COLO829 (cell line): ENCODE measurements at places on chromosomes 13 and 19.

GRCh38 chr19:1087813-1088415, 7.3 kb downstream of the POLR2E start:
- DNase-seq = no peak

DNA sequence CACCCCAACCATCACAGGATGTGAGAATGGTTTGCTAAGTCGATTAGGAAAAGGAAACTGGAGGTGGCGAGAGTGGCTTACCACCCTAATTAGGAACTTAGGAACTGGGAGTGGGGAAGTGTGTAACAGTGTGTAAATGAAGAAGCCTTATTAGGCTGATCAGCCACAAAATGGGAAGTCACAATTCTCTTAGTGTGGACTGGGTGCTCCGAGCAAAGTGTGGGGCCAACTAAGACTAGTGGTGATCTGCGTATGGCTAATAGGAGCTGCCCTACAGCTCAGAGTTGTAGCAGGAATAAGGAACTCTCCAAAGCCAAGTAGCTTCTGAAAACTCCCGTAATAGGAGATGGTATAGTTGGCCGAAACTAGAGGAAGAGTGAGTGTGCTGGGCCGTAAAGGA, 7.6 kb downstream of the SIGLEC11 start:
- DNase-seq = no peak

GRCh38 chr13:32682740-32683139, 96.5 kb downstream of the PDS5B start:
- DNase-seq = no peak

DNA sequence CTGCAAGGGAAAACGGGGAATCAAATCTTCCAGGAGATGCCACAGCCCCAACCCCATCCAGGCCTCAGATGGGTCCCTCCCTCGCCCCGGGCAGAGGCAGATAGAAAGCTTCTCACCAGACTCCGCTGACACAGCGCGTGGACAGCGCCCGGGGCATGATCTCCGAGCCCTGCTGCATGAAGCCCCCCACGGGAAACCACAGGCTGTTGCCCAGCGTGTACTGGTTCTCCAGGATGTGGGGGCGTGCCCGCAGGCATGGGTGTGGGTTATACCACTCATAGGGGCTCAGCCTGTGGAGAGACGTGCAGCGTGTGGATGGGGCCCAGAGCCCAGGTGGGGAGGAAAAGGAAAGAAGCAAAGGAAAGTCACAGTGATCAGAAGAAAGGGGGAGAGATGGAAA, 27.2 kb upstream of the ATP1A3 start:
- no peak for DNase-seq

GRCh38 chr19:38736036-38736412, 8.2 kb downstream of the CAPN12 start:
- no peak for DNase-seq

- no peak for DNase-seq
Measured at GRCh38 chr13:103895835-103896531, 829.8 kb upstream of the SLC10A2 start.

GRCh38 chr19:30799865-30800755, 427.9 kb downstream of the ZNF536 start:
- DNase-seq = peak; percentile 69

DNA sequence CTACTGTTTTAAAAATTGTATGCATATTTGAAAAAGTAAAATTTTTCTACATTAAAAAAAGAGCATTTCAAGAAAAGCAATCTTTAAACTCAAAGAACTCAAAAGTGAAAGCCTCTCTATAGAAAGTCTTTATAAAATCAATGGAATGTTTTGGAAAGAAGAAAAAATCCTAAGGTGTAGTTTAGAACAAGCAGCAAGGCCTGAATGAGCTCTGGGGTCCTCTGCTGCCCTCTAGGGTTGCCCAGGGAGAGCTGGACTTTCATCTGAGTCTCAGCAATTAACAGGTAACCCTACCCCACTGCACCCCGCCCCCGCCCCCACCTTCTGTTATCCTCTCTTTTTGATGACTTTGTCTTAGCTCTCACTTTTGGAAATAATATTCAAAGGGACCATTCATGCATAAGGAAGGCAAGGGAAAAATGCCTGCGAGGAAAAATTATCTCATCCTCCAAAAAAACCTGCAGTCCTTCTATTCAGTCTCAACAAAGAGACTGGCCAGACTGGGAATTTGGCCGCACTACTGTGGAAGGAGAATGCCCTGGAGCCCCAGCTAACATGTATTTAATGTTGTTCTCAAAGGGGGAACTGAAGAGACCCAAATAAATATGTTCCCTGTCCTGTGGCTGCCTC, 24.1 kb downstream of the SLC25A30 start:
- peak; percentile 64 for DNase-seq

DNA sequence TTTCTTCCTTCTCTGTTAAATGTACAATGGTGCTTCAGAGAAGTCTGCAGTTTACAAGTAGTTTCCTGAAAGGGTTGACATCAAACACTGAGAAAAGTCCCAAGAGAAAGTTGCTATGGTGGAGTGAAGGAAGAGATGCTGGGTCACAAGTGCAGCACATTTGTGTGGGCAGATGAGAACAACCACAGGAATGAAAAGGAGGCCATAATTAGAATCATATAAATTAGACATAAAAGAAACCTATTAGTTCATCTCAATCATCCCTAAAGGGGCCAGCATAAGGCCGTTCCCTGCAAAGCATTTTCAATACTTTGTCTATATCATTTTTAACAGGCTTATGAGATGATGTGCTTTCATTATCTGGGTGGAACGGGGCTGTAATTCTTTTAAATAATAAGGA, 359.2 kb downstream of the IRS2 start:
- DNase-seq = peak; percentile 68

DNA sequence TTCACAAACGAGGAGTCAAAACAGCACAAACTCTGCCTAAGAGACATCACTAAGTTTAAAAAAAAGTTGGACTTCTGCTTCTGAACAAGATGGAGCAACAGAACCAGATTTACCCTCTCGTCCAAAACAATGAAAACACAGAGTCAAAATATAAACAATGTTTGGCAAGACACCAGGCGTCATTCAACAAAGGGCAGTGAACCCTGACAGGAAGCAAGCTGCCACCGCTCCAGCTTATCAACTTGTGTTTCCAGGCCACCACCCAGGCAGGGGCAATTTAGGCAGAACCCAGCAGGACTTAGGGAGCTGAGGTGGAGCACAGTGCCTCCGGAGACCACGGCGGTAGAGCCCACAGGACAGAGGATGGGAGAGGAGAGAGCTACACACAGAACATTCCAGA, 8.6 kb upstream of the NAPA start:
- no peak for DNase-seq

- no peak for DNase-seq
Measured at GRCh38 chr13:32125751-32126150, 94.2 kb downstream of the FRY start.

DNA sequence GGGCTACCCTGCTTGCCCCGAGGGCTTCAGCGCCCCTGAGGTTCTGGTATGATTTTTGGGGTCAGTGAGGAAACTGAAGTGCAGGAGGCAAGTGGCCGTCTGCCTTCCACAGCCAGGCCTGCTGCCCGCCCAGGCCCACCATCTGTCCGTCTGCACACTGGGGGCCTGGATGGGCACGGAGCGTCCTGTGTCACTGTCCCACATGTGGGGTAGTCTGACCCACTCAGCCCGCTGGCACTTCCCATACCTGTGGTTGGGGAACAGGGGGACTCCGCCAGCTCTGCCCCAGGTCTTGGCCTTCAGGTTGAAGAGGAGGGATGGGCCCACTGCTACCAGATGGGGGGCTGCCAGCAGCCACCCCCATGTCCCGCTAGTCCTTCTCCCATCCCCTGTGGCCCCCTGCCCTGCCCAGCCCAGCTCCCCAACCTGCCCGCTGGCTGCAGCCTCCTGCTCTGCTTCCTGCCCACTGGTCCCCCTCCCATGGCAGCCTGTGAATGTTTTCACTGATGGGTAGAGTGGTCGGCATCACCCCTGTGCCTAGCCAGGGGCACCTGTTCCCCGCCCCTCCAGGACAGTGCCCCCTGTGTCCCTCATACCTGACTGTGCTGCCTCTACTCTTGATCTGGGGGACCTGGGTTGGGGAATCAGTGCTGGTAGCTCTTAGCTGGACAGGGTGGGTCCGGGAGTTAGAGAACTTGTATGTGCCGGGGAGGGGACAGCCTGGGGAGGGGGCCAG, 9.5 kb downstream of the PIAS4 start:
- no peak for DNase-seq

- DNase-seq = no peak
Measured at GRCh38 chr13:69999875-70000274, 107.8 kb upstream of the ATXN8OS start.

GRCh38 chr13:42762917-42763316, 18.5 kb upstream of the FAM216B start:
- peak; percentile 19 for DNase-seq

- no peak for DNase-seq
Measured at GRCh38 chr19:16288544-16288943, 36.1 kb upstream of the KLF2 start.

DNA sequence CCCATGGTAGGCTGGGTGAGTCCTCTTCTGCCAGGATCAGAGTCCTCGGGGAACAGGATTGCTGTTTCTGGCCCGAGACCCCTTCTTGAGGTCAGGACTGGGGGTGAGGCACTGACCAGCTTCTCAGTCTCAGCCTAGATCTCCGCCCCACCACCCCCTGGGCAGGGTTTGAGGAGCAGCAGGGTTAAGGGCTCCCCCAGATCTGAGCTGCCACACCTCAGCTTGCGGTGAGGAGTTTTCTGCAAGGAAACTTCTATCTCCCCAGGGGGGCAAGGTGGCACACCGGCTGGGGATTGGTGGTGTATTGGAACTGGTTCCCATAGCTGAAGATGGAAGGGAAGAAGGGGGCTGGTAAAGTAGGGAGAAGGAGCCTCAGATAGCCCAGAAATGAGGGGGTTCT, 19.5 kb downstream of the CHST8 start:
- DNase-seq = no peak

DNA sequence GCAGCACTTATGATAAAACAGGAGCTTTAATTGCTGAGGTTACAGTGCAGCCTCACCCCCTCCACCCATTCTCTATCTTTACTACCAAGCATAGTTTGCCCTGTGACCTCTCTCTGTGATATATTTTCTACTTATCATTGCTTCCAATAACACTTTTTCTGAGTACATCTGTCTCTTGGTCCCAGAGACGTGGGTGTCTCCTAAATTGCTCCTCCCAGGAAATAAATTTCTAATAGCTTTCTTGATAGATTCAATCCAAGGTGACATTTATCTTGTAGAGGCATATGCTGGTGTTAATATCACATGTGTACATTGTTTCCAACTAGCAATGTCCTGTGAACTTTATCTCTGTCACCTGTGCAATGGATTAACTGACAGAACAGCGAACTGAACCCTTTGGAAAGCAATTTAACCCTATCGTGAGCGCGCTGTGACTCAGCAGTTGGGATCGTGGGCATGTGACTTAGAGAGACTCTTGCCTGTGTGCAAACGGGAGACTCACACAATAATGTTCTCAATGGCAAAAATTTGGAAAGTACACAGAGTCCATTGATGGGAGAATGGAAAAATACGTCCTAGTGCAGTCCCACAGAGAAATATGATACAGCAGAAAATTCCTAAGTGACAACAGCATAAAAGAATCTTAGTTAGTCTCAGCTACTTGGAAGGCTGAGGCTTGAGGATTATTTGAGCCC, 7.0 kb upstream of the MAP2K2 start:
- DNase-seq = peak; percentile 93

DNA sequence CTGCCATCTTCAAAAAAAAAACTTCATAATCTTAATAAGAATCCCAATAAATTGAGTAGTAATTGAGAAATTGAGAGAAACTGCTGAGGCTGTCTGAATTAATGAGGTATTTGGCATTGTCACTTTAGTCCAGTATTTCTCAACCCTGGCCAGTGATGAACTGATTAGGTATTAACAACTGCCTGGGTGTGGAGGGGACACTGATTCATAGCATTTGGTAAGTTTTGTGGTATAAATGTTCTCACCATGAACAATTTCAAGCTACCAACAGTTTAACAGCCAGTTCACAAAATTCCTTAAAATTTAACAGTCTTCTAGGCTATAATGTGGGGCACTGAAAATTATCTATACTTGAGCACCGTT, 18.3 kb downstream of the GPC6 start:
- DNase-seq = no peak

DNA sequence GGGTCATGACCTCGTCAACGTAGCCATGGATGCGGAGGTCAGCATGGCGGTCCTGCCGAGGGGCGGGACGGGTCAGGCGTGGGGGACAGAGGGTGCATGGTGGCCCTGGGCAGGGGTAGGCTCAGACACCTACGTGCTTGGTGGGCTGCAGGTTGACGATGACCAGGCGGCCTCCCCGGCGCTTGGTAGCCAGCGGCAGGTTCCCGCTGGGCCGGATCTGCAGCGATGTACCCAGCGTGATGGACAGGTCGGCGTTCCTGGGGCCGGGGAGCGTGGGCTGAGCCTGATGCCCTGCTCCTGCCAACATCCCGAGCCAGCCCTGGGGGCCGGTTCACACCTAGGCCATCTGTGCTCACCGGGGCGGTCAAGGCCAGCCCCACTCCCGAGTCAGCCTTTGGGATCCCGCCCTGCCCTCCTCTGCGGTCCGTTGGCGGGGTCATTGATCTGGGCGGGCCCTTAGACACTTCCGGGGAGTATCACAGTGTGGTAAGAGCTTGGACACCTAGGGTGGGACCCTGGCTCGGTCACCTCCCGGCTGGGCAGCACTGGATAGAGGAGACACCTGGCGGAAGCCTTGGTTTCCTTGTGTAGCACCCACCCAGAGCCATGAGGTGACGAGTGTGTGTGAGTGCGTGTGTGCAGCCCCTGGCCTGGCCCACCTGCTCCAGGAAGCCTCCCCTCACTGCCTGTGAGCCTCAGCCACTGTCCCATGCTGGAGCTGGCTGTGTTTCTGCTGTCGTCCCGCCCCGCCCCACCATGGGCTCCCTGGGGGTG, 7.3 kb downstream of the SIRT6 start:
- DNase-seq = no peak

DNA sequence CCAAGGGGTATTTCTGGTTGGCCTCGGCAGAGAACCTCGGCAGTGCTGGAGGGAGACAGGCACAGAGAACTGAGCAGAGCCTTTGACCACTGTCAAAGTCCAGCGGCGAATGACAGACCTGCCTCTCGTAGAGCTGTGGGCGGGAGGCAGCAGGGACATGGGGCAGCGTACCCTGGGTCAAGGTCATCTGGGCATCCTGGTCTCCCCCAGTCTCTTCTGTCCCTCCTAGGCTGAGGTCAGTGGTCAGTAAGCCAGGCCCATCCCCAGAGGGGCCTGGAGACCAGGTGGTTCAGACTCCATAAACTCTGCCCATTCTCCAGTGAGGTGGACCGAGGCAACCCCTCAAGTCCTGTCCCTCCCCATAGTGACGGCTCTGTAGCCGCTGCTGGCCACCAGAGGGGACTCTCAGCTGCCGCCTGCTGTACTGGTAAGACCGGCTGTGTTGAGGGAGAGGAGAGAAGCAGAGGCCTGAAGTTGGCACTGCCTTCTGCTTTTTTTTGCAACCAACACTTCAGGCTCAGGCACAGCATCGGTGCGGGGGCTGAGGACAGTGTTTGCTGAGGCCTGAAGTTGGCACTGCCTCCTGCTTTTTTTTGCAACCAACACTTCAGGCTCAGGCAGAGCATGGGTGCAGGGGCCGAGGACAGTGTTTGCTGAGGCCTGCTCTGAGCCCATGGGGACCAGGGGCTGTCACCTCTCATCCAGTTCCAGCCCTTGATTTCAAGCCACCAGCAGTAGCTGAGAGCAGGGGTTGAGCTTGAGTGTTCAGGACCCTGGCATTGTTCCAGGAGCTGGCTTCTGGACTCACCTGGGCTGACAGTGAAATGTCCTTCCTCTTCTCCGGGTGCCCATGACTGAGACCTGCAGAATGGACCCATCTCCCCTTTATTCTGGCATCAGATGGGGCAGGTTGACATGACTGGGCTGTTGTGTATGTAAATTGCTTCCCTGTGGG, at the start of gene PGLYRP2:
Gene PGLYRP2, minus strand, starts transcription at position 111 of the 955 bp plus-strand sequence. CDS start 130 bp downstream, outside the sequence.
- DNase-seq = no peak

GRCh38 chr19:34226036-34226435, 28.3 kb upstream of the GARRE1 start:
- DNase-seq = no peak

GRCh38 chr13:68813180-68813796, 1294.3 kb upstream of the ATXN8OS start:
- DNase-seq = no peak
